ENCODE measurements at places on chromosomes 1 and 21.

- no peak for DNase-seq
Observed at GRCh38 chr1:182257369-182258063, 134.1 kb downstream of the GLUL start.

- DNase-seq = no peak
Observed at GRCh38 chr1:179996099-179996498, 41.5 kb downstream of the CEP350 start.

DNA sequence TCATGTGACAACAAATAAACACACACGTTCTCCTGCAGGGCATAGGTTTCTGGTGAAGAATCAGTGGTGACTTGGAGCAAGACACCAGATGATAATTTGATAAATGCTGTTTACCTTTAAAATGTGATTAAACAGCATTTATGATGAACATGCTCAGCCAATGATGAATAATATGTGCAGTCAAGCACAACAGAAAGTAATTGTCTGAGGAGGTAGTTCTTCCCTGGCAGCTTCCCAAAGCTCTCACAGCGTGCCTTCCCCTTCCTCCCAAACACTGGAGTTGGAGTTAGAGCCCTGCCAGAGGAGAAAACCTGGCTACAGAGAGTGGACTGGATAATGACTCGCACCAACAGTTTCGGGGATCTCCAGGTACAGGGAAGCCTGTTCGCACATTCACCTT is 463.5 kb downstream of the SMYD3 start:
- DNase-seq = no peak

GRCh38 chr21:32215306-32215685 is 63.6 kb downstream of the MIS18A start:
- no peak for DNase-seq

DNA sequence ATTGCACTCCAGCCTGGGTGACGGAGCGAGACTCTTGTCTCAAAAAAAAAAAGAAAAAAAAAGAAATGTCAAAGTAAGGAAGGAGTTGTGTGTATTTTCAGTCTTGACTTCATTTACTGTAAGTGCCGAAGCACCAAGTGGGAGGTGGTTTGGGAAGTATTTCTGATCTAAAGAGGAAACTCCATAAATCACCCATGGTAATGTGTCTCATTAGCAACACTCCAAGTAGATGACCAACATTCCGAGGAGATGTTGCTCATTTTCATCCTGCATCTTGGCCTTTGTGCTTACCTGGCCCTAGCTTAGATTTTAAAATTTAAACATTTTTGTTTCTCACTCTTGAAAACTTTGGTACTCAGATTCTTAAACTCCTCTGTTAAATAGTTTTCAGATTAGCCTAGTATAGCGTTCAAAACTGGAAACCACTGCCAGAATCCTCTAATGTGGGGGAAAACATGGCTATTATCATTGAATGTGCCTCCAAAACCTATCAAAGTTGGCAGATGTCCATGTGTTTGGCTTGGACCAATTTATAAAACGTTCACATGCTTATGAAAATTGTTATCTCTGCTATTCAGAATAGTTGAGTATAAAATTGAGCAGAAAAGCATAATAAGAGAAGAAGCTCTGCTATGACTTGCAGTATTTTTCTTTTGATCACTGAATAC is 110.4 kb downstream of the NFIA start:
- no peak for DNase-seq

GRCh38 chr1:216448011-216448510 is 24.8 kb upstream of the USH2A start:
- DNase-seq = no peak

DNA sequence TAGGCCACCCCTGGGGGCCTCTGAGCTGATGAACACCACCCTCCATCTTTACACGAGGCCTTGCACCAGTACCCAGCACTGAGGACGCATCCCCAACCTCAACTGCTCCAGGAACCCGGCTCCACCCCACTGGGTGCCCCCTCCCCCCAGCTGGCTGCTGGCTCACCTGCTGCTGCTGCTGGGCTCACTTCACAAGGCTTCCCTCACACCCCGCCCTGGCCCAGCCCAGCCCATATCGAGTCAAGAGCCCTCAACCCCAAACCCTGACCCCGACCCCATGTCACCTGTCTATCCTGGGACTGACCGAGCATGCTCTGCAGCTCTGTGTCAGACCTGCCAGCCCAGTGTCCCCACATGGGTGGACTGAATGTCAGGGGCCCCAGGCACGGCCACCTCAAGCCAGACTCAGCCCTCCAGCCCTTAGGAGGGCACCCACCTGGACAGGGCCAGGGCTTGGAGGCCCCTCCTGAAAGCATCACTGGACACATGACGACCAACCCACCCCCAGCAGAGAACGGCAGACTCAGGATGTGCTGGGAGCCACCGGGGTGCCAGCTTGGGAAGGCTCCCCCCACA is 21.4 kb downstream of the WNT9A start:
- no peak for DNase-seq

- no peak for DNase-seq
Observed at GRCh38 chr1:23673086-23673813, 18.4 kb upstream of the RPL11 start.

- peak; percentile 78 for DNase-seq
Observed at GRCh38 chr1:119613769-119614720, 34.0 kb downstream of the ZNF697 start.

- no peak for DNase-seq
Observed at GRCh38 chr1:235682216-235682615, 32.6 kb upstream of the GNG4 start.

DNA sequence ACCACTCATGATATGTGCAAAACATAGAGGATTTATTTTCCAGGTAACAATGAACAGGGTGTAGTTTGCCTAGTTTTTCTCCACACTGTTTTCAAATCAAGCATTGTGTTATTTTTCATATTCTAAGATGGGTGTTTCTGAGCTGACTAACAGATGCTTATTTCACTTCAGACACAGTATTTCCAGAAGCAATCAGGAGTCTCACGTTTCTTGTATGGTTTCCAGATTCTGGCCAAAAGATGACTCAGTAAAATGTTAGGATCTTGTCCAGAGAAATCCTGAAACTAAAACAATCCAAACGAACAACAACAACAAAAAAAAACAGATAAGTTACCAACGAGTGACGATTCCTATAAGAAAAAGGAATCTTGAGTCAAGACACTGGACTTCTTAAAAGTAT is 5.3 kb downstream of the UTS2 start:
- no peak for DNase-seq

DNA sequence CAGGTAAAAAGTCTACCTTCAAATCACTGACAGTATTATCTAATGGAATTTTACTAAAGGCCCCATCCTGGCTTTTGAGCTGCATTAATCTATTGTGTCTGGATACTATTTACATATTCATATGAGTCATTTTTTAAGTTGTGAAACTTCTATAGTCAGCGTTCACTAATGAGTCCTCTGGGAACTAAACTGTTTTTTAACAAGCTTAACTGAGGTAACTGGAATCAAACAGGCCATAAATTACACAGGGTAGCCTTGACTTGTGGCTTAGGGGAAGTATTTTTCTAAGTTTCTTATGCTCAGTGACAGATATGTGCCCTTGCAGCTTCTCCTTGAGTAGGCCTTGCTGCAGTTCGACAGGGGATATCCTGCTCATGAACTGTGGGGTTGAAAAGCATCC is 68.8 kb downstream of the JMJD4 start:
- DNase-seq = no peak

- DNase-seq = no peak
Observed at GRCh38 chr1:239025223-239025622, 361.1 kb upstream of the CHRM3 start.

GRCh38 chr1:232835166-232835565 is 29.9 kb downstream of the MAP10 start:
- no peak for DNase-seq

GRCh38 chr1:177854951-177855350 is 114.9 kb downstream of the SEC16B start:
- DNase-seq = no peak

DNA sequence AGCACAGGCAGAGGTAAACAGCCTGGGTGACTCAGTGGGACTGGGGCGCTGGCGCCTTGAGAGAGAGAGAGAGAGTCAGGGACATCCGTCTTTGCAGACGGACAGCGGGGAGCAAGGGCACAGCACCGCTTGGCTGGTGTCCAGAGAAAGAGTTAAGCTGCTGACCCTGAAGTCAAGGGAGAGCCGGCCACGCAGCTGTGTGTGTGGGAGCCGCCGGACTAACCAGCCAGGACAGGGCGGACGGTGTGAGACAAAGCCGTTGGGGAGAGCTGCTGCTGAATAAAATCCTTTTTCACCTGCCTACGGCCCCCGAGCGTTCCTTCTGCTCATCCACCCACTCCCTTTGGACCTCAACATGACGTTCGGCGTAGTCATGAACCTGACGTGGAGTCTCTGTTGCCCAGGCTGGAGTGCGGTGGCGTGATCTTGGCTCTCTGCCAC is 14.5 kb downstream of the CFAP74 start:
- no peak for DNase-seq

Measured in NCI-H2107 (cell line).